ENCODE measurements at places on chromosomes 5 and 9. TPM values are rescaled to one million over a fixed set of nuclear protein-coding genes. Genes with fewer than 3 reads are reported as not detected.

GRCh38 chr9:4936823-4937222, 48.2 kb upstream of the JAK2 start:
- no peak for DNase-seq

GRCh38 chr5:73365990-73366667, 82.4 kb downstream of the FOXD1 start:
- DNase-seq, result no peak

GRCh38 chr5:181223729-181224389, 778 bp downstream of the TRIM41 start:
- peak; percentile 66 for DNase-seq

- DNase-seq, result no peak
Measured at GRCh38 chr5:40958811-40959210, 49.5 kb downstream of the C7 start.

DNA sequence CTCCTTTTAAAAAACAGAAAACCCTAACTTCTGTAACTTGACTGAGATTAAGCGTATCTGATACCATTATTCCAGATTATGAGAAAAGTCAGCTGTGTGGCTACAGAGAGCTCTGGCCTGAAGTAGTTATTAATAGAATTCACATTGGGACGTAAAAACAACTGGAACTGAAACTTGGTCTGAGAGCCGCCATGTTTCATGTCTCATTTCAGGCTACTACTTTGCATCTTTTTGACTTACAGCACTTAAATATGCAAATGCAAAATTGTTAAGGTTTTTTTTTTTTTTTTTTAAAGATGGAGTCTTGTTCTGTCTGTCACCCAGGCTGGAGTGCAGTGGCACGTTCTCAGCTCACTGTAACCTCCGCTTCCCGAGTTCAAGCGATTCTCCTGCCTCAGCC, 25.2 kb downstream of the MAP3K1 start:
- no peak for DNase-seq

- DNase-seq, result no peak
Measured at GRCh38 chr5:67093279-67093678, 103.3 kb downstream of the CD180 start.

DNA sequence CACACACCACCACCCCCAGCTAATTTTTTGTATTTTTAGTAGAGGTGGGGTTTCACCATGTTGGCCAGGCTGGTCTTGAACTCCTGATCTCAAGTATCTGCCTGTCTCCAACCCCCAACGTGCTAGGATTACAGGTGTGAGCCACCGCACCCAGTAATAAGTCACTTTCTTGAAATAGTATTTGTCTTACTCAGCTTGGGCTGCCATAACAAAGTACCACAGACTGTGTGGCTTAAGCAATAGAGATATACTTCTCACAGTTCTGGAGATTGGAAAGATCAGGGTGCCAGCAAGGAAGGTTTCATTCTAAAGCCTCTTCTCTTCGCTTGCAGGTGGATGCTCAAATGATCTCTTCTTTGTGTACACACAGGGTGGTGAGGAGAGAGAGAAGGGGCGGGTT, 99.8 kb downstream of the ARRDC3 start:
- DNase-seq, result no peak

- no peak for DNase-seq
Measured at GRCh38 chr5:147168578-147169327, 66.1 kb upstream of the STK32A start.

DNA sequence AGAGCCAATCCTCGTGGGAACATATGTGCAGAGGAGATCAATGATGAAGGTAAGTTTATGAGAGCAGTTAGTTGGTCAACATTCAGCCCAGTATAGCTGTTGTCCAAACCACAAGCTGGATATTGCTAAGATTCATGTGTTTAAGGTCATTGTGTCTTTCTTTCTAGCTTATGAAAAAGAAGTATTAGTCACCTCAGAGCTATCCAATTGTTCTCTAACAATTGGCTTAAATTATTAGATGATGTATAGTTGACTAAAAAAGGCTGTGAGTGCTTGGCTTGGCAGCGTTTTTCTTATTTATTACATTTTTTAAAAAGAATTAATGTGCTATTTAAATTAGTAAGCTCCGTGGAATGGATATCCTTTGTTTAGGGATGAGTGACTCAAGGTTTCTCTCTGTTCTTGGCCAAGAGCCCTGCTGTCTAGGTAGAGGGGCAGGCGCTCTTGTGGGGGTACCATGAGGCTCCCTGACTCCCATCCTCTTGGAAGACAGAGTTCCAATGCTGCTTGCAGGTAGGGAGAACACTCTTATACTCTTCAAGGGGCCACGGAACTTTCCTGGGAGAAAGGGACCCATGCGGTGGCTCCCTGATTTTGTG, 487.4 kb downstream of the IRX1 start:
- no peak for DNase-seq

- no peak for DNase-seq
Measured at GRCh38 chr5:158484150-158484549, 615.6 kb downstream of the EBF1 start.

Gene ASTN2
- total RNA-seq, result 117 TPM

Gene GMCL2
- total RNA-seq, result 9.8 TPM

Gene SLC46A2
- 2.4 TPM for total RNA-seq

Gene BNC2
- total RNA-seq, result 32.0 TPM

Gene FYB1
- total RNA-seq, result 2.5 TPM

Gene PKN3
- 7.2 TPM for total RNA-seq

Gene SPINK4
- total RNA-seq, result not detected

Gene NMUR2
- 10.7 TPM for total RNA-seq

Gene PCDHGC4
- 6.1 TPM for total RNA-seq

Data from testis (tissue), 5 donors.